ENCODE measurements at places on chromosomes 1 and 21.

DNA sequence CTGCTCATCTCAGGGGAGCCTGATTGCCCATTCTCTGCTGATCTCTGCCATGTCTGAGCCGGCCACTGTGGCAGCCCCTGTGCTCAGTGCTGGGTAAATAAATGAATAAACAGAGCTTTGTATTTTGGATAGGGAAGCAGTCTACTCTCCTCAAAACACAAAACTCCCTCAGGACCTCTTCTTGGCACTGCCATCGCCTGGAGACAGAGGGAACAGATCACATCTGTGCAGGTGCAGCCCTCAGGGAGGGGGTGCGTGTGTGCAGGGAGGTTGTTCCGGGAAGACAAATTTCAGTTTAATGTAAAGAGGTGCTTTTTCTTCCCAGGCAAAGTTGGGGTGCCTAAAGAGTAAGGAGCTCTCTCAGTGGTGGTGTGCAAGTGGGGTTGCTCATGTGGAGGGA is 7.7 kb upstream of the FAM167B start:
- no peak for DNase-seq

GRCh38 chr1:206532368-206532767 is 25.0 kb downstream of the RASSF5 start:
- no peak for DNase-seq

- no peak for DNase-seq
Observed at GRCh38 chr1:243587823-243588560, 262.1 kb downstream of the AKT3 start.

- no peak for DNase-seq
Observed at GRCh38 chr1:93565496-93566206, 116.0 kb downstream of the BCAR3 start.

DNA sequence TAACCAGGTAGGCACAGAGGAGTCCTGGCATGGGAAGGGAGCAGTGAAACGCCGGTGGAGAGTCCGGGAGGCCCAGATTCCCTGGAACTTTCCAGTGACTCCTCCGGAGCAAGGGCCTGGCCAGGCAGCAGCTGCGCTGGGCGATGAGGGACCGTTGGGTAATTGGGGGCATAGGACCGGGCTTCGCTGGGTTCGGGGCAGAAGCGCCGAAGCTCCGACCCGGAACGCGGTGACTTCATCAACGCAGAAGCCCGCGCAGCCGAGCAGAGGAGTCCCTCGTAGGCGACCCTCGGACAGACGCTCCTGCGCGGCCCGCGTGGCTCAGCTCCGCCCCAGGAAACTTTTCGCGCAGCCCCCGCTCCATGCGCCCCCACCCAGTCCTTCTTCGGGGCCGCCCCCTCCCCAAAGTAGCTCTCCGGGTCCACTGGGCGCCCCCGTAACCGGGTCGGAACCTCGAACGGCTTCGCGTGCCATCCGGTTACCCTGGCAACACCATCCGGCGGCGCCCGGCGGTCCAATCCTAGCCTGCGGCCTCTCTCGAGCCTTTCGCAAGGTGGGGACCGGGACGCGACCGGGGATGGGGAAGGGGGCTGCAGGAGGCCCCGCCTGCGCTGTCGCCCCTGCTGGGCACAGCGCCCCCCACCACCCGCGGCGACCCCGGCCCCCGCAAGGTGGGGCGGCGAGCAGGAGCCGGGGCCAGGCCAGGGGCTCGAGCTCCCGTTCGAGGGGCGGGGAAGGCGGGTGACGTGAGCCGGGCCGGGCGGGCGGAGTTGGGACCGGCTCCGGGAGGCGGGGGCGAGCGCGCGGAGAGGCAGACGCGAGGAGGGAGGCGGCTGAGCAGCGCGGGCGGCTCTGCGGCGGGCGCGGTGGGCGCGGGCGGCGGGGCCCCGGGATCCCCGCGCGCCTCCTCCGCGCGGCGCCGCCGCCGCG is at the start of gene AJAP1:
TSS of gene AJAP1 (plus strand) at position 814 of the 930 bp plus-strand sequence. CDS start 817 bp downstream, outside the sequence.
- DNase-seq: no peak

DNA sequence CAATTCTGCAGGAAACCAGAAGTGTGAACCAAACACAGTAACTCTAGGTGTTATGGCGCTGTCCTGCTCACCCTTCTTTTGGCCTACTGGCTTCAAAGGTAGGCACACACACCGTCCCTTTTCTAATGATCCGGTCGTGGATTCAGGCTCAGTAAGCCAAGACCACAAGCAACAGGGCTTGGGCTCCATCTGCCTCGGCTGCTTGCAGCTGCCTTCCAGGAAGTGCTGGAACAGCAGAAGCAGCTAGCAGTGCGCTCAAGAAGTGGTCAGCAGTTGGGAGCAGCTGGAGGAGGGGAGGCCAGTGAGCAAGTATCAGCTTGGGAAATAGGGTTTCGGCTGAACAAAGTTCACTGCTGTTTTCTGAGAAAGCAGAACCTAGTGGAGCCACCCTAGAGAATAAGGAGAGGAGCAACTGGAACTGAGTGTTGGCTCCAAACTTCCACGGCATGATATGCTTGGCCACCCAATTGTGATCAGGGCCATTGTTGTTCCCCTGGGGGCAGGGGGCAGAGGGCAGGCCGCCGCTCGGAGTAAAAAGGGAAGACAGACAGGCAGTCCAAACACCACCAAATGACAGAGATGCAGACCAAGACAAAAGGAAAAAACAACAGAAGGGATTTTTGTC is 173.4 kb downstream of the TOMM20 start:
- DNase-seq: no peak

DNA sequence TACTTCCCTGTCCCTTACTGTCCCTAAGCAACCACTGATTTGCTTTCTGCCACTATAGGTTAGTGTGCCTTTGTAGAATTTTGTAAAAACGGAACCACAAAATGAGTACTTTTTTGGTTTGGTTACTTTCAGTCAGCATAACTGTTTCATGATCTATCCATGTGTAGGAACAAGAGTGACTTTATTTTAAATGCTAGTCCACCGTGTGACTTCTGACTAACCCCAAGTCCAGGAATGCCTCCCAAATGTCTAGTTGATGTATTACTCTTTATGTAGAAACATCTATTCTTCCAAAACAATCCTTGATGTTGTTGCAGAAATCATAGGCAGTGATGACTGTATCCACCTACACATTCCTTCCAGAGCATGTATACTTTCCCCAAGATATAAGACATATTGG is 21.3 kb downstream of the ATPAF1 start:
- DNase-seq: no peak

GRCh38 chr1:180620581-180620980 is 11.2 kb upstream of the XPR1 start:
- no peak for DNase-seq

DNA sequence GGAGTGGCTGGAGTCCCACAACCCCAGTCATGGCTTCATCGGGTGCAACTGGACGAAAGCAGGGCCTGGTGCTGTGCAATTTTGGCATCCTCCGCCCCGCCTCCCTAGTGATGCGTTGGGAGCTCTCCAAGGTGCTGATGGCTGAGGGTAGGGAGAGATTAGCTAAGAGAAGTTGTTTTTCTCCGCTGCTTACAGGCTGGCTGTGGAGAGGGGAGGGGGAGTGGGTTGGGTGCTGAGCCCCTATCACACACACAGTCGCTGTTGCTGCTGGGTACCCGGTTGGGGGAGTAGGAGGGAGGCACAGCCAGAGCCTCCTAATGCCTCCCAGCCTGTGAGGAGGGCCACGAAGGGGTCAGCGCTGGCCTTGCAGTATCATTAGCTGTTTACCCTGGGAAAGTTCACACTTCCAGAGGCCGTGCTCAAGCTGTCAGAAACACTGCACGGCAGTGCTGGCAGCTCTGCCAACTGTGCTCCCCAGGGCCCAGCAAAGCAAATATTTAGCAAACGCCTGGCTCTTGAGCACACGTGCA is 110.0 kb downstream of the GRIK3 start:
- DNase-seq: peak; percentile 5

DNA sequence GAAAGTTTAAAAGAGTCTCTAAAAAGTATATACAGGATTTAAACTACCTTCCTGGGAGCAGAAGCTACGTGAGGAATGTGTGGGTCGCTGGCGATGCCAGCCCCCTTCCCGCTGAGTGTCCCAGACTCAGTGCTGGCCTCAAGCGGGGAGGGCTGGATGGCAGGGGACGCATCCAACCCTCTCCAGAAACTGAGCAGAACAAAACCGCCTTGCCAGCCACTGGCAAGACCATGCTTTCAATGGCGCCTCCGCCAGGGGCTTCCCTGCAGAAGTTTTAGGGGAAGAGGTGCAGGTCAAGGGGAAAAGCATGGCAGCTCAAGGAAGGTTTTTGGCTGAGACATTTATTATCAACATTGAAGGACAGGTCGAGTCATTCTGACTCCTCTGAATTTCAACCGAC is 26.1 kb downstream of the NADK start:
- DNase-seq: no peak

DNA sequence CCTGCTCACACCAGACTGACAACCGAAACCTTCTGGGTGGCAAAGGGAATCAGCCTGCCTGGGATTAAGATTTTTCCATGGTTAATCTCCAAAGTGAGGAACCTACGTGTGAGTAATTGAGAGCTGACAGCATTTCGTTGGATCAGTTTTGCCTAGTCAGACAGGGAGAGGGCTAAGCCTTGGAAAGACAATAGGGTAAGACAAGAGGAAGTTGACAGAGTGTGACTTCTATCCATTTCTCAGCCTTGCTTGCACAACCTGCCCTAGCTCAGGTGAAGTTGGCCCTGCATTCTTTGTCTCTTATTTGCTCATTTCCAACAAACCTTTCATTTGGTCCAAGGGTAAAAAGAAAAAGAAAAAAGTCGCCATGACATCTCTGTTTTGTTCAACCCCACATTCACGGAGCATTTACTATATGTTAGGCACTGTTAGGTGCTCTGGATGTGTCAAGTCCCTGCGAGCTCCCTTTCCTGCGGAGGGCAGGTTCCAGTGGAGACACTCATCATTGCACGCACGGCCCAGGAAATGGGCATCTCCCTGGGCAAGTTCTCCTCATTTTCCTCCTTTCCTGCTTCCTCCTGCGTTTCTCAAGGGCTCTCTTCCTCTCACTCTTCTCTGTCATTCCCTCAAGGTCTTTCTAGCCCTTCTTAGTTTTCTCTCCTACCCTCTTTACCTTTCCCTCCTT is 23.3 kb downstream of the KIRREL1 start:
- DNase-seq: no peak

DNA sequence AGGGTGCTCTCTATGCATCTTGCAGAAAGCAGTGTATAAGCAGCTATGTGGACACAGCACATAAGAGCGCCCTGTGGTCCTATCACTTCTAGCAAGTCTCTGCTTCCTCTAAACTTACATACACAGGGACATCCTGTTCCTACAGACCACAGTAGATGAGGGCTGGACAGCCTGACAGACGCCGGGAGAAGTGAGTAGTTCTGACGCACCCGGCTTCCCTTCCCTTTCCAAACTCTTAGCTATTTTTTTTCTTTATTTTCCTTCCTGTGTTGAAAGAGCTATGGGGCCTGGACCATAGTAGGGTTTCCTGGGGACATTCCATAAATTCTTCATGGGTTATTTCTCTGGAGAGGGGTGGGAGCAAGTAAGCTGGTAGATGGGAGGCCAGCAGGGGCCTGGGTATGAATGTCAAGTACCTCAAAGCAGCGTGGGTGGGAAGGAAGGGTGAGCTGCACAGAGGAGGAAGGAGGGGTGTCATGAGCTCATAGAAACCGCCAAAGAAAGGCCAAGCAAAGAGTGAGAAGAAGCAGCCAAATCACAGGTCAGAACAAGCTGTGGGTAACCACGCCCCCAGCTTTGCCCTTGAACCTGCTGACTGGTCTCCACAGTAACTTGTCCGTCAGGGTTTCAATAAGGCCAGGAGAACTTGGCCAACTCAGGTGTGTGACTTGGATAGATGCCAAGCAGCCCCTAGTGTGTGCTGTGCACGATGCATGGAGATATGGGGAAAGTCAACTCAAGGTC is 36.6 kb downstream of the PLXNA2 start:
- DNase-seq: no peak

DNA sequence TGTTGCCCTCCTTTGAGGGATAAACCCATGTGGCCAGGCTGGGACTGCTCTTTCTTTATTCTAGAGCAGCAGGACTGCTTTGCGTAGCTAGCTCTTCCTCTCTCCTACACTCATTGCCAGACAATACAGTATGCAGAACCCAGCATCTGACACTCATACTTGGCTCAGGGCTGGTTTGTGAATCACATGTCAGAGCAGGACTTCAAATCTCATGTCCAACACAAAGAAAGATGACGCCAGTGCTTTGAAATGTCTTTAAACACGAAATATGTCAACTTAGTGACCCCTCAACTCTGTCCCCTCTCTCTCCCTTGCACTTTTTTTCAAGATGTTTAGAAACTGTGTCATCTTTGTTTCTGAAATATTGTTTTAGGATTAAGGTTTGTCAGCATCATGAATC is 135.0 kb downstream of the TGFB2 start:
- DNase-seq: no peak
